ENCODE measurements at places on chromosomes 6 and 20.
A peak's percentile ranks its signal among the peaks of the same experiment; 100 is the strongest.

GRCh38 chr6:38796850-38797249 is 81.7 kb downstream of the DNAH8 start:
- DNase-seq, result no peak

DNA sequence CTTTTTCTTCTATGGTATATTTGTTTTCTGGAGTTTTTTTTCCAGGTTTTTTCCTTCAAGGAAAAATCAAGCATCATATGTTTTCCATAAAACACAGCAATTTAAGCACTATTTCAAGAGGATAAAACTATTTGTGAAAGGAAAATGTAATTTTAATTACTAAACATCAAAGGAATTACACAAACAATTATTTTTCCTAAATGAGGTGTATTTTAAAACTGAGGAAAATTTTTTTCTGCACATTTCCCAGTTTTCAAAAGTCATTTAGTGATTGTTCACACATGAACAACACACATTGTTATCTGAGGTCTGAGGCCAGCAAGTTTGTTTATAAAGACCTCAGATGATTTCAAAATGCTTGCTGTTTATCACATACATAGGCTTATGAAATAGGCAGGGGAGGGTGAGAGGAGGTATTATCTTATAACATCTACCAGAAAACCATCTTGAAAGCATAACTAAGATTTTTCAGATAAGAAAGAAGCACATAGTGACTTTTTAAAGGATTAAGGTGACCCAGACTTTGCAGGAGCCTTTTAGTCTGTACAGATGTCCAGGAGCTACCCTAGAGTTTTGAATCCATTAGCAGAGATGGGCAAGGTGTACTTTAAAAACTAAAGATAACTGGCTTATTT is 381.6 kb downstream of the GJA1 start:
- no peak for DNase-seq

DNA sequence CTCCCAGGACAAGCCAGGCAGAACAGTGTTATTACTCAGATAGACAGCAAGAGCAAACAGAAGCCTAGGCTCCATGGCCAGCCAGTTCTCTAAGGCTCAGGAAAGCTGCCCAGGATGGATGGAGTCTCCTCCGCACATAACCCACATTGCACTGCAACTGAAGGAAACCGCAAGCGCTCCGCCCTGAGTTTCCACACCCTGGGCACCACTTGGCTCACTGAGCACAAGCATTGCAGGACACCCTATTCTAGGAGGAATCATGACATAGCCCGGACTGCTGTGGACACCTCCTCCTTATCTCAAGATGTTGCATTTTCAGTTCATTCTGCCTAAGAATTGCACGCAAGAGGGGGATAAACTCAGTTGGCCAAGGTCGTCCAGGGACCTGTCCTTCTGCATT is 42.9 kb downstream of the LINC00237 start:
- DNase-seq, result no peak

DNA sequence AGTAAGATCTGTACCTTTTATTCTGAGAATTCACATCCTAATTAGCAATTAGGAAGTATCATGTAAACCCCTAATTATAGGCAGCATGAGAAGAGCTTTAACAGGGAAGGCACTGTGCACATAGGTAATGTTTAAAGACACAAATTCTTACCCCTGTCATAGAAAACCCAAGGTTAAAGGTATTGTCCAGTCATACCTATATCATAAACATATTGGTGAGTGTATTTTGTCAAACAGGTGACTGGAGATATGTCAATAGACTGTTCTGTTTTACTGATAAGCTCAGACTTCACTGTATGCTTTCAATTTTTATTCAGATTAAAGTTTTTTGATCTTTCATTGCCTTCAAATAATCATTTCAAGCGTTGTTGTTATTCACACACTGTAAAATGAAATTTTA is 43.8 kb downstream of the LGSN start:
- no peak for DNase-seq

DNA sequence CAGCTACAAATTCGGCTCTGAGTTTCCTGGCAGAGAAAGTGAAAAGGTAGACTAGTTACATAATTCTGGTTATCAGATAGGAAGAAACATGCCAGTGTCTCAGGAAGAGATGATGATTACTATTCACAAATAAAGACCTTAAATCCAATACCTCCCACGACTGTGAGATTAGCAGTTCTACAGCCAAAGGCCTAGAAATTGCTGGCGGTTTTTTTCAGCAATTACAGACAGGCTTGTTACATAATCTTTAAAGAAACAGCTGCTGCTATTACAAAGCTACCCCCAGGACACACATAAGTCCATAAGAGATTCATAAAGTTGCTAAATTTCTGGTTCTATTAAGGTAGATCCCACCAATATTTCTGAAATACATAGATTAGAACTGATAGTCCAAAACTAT is 40.2 kb downstream of the PIGU start:
- DNase-seq, result no peak

- no peak for DNase-seq
Observed at GRCh38 chr6:128397996-128398395, 122.4 kb downstream of the PTPRK start.

GRCh38 chr6:46719099-46719498 is 16.1 kb downstream of the PLA2G7 start:
- DNase-seq, result no peak

DNA sequence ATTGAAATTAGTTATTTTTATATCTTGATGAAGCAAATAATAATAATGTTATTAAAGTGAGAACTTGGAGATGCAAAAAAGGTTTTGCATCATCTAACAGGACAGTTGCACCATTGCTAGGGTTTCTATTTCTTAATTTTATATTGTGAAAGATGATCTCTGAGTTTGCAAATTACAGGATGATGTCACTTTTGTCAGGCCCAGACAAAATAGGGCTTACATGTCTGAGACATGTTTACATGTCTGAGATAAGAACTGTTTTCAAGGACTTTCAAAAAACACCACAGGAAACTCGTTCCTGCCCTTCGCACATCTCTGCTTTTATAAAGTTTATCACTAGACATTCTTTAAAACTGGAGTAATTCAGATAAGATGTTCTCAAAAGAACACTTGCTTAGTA is 1075.8 kb upstream of the MANEA start:
- no peak for DNase-seq

GRCh38 chr6:16716321-16716858 is 44.9 kb downstream of the ATXN1 start:
- no peak for DNase-seq

GRCh38 chr20:10247440-10247839 is 28.8 kb downstream of the SNAP25 start:
- DNase-seq, result no peak

- DNase-seq, result no peak
Observed at GRCh38 chr20:58399926-58400325, 10.9 kb downstream of the VAPB start.

DNA sequence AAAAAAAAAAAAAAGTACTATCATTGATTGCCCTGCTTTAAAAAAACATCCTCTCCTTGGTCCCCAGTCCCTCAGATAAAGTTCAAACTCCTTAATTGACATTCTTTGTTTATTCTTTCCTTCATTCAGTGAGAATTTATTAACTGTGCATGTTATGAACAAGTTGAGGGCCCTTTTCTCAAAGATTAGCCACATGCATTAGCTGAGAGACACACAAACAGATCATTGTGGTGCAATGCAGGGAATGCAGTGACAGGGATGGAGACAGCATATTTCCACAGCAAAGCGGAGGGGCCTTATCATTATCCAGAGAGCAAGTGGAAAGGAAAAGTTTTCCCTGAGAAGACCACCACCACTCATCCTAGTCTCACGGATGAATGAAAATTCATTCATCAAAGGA is 21.9 kb upstream of the IPCEF1 start:
- DNase-seq, result no peak

GRCh38 chr20:42338294-42339201 is 720.4 kb upstream of the CHD6 start:
- no peak for DNase-seq

DNA sequence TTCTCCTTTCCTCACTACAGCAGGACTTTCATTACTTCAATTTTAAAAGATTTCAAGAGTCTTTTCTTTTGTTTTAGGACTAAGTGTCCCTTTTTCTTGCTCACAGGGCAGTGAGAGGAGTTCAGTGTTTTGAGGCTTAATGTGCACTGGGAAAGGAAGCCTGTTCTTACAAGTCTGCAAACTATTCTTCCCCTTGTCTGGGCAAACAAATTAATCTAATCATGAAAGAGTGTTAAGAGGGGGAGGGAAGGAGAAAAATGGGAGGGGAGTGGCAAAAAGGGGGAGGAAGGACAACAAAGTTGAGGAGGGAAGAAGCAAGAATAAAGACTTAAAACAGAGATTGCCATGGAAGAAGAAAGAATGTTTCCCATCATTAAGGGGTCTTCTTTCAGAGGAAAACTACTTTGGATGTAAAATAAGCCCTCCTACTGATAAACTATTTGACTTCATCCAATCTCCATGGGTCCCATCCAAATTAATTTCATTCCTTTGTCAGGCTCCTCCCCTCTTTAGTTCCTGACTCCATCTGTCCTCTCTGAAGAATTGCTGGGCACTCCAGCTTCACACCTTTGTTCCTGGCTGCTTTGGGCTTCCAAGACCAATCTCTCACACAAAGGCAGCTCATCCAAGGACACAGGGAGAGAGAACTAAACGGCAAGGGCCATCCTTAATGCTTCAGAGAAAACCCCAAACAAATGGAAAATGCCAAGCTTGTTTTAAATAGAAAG is 244.5 kb downstream of the TPBG start:
- peak; percentile 39 for DNase-seq

- DNase-seq, result no peak
Observed at GRCh38 chr6:42120895-42121865, 21.2 kb downstream of the C6orf132 start.

GRCh38 chr6:37979392-37980221 is 160.1 kb downstream of the ZFAND3 start:
- peak; percentile 26 for DNase-seq

DNA sequence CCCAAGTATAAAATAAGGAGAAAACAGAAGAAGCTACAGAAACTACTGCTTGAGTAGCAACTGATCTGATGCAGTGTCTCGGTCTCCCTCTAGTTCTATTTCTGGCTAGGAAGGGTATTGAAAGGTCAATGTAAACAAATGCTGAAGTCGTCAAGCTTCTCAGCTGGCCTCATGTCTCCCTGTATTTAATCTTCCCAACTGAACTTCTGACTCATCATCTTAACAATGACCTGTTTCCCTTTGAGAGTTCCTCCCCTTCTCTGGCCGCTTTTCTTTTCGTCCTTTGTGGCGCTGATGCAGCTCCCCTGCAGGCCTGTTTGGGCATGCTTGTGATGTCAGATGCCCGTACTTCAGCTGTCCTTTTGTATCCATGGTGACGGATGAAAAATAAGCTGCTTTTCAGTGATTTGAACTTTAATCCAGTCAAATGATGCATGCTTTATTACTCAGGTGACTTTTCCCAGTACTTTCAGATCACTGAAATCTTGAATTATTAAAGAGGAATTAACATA is 7.8 kb upstream of the LCA5 start:
- peak; percentile 92 for DNase-seq

DNA sequence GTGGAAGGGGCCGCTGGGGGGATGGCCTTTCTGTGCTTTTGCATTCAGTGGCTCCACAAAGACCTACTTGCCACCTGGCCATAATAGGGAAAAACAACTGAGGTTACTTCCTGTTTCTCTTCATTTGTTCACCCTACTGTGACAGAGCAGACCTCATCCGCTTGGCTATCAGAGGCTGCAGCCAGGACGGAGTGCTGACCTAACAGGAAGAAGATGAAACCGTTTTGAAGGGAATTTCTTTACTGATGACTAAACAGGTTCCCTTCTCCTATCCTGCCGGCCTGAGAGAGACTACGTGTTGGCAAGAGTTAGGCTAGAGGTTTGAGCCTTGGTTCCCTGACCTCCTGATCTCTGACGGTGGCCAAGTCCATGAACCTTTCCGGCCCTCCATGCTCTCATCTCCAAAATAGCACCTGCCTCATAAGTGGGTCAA is 21.3 kb downstream of the PRR18 start:
- DNase-seq, result no peak
